ENCODE measurements at places on chromosomes 11 and 22. TPM values are rescaled to one million over a fixed set of nuclear protein-coding genes. Genes with fewer than 3 reads are reported as not detected.

DNA sequence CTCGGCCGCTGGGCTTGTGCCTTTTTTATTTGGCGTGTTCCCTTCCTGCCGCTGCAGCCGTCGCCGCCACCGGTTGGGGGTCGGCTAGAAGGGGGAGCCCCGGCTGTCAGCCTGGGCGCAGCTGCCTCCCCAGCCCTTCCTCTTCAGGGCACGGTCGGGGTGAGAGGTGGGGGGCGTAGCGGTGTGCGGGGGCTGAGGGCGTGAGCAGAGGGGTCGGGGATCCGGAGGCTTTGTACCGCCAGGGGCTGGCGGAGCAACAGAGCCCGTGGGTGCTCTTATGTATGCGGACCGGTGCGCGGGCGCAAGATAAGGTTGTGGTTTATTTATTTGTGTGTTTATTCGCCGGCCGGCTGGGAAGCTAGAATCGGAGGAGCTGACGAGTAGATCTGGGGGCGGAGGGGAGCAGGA lies 477 bp downstream of the ZBTB16 start:
- peaks cover 60% of the 10 kb centered on the region for H3K4me1 ChIP-seq
- peak overlapping the region; percentile 100 for H3K27ac ChIP-seq
- H3K4me3 ChIP-seq: peak overlapping the region; percentile 98
- H3K27me3 ChIP-seq: no peaks in the 10 kb centered on the region
- DNase-seq: no peak
- peaks cover 20% of the 10 kb centered on the region for H3K36me3 ChIP-seq

DNA sequence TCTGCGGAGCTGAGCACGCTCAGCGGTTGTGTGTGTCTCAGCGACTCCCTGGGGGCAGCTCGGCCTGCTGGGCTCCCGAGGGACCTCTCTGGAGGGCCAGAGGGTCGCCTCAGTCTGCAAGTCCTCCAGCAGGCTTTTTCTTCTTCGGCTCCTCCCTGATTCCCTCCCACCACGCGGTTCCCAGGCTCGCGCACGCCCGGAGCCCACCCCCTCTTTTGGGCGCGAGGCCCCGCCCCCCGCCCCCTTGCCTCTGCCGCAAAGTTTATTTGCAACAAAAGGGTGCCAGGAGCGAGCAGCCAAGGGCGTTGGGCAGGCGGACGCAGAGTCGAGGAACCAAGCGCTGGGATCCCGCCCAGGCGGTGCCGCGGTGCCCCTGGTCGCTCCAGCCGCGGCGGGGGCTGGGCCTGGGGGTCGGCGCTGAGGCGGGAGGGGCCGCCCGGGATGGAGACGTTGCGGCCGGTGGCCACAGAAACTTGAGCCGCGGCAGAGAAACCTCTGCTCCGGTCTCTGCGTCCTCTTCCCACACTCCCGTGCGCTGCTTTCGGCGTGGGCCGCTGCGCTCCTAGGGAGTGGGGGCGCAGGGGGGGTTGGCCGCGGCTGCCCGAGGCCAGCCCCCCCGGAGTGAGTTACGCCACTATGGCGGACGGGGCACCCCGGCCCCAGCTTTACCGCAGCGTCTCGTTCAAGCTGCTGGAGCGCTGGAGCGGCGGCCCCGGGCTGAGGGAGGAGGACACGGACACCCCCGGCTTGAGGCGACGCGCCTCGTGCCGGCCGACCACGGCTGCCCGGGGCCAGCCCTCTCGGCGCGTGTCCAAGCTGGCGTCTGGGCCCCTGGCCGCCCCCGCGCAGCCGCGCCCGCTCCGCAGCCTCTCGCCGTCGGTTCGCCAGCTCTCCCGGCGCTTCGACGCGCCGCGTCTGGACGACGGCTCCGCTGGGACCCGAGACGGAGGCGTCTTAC lies at the start of gene ARHGEF17:
TSS of gene ARHGEF17 (plus strand) at position 274 of the 958 bp plus-strand sequence. CDS start at position 637, 363 bp downstream.
- peaks cover 43% of the 10 kb centered on the region for H3K4me1 ChIP-seq
- no peaks in the 10 kb centered on the region for H3K36me3 ChIP-seq
- no peaks in the 10 kb centered on the region for H3K27me3 ChIP-seq

- H3K36me3 ChIP-seq: no peaks in the 10 kb centered on the region
- H3K27ac ChIP-seq: no peak within 1 kb of the TSS
- DNase-seq: no peak
- no peaks in the 10 kb centered on the region for H3K27me3 ChIP-seq
- H3K4me1 ChIP-seq: no peaks in the 10 kb centered on the region
These were observed at the start of gene POU2AF2 for GRCh38 chr11:111245425-111245824. TSS of gene POU2AF2 (plus strand) at chr11:111245725. CDS start at chr11:111245854, 129 bp downstream.

DNA sequence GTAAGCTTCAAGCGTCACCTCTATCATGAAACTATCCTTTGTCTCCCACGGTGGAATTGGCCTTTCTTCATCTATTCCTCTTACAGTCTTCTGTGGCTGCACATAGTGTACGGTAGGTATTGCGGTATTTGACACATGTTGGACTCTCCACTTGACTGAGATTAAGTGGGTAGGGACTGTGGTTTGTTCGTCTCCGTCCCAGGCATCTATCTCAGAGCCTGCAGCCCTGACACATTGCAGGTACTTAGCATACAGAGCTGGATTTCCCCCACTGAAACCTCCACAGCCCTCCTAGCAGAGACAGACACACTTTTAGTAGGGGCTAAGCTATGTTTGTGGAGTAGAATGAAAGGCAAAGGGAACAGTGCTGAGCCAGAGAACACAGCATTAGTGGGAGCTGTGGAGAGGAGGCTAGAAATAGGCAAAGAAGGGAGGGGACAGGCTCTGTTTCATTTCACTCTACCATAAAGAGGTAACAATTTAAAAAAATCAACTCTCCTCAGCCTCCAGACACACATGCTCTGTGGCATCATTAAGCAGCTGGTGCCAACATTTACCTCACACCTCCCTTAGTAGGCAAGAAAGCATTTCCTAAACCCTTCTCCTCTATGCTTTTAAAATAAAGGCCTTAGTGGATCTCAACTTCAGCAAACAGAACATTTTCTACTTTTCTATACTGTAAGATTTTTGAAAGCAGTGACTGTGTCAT lies 277.5 kb downstream of the KIRREL3 start:
- H3K4me3 ChIP-seq: no peak overlapping the region
- no peak overlapping the region for H3K27ac ChIP-seq
- no peaks in the 10 kb centered on the region for H3K27me3 ChIP-seq
- DNase-seq: no peak
- no peaks in the 10 kb centered on the region for H3K36me3 ChIP-seq

The APLNR gene
- total RNA-seq: 4.8 TPM

The SYCE3 gene
- total RNA-seq: 6.0 TPM

GRCh38 chr22:39234472-39234787 lies 10.4 kb downstream of the PDGFB start:
- H3K27ac ChIP-seq: peak overlapping the region; percentile 65
- DNase-seq: no peak
- H3K27me3 ChIP-seq: no peaks in the 10 kb centered on the region
- no peak overlapping the region for H3K4me3 ChIP-seq

DNA sequence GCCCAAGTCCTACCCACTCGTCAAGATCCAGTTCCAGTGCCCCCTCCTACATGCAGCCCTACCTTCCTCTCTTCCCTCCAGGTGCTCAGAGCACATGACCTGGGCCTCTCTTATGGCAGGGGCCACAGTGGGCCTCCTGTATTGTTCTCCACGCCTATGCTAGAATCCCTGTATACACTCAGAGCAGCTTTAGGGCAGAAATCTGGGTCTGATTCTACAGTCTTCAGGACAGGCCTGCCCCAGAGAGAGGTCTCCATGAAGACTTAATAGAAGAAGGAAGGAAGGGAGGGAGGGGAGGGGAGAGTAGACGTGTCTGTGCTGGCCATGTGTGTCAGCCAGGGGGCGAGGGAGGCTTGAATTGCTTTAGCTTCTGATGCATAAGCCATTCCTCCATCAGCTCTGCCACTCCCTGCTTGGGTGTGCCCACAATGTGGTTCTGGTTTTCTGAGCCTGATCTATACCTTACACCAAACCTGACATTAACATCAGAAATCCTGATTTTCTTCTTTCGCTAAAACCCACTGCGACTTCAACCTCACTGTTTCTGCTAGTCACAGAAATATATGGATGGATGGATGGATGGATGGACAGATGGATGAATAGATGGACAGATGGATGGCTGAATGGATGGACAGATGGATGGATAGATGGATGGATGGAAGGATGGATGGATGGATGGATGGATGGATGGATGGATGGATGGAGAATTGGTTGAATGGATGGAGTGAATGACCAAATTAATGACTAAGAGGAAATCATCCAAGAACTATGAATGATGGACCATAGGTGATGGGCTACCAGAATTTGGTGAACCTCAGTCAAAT lies 56.6 kb upstream of the PRDM11 start:
- H3K36me3 ChIP-seq: no peaks in the 10 kb centered on the region
- H3K27ac ChIP-seq: peak overlapping the region; percentile 46
- no peak overlapping the region for H3K4me3 ChIP-seq
- H3K4me1 ChIP-seq: peaks cover 18% of the 10 kb centered on the region

- no peaks in the 10 kb centered on the region for H3K36me3 ChIP-seq
- no peak overlapping the region for H3K4me3 ChIP-seq
- no peaks in the 10 kb centered on the region for H3K27me3 ChIP-seq
- no peak overlapping the region for H3K27ac ChIP-seq
- no peak for DNase-seq
These were observed 42.0 kb downstream of the MCHR1 start for GRCh38 chr22:40721266-40721665.

GRCh38 chr11:33874433-33874832 lies 17.4 kb downstream of the LMO2 start:
- DNase-seq: no peak
- no peaks in the 10 kb centered on the region for H3K4me1 ChIP-seq
- H3K27ac ChIP-seq: no peak overlapping the region
- H3K36me3 ChIP-seq: no peaks in the 10 kb centered on the region

GRCh38 chr22:47794851-47795250 lies 1032.4 kb downstream of the TBC1D22A start:
- H3K4me3 ChIP-seq: no peak overlapping the region
- no peaks in the 10 kb centered on the region for H3K4me1 ChIP-seq
- no peaks in the 10 kb centered on the region for H3K27me3 ChIP-seq
- H3K27ac ChIP-seq: no peak overlapping the region
- H3K36me3 ChIP-seq: no peaks in the 10 kb centered on the region
- no peak for DNase-seq

The FEN1 gene
- total RNA-seq: 4.3 TPM

The TBX1 gene
- 9.2 TPM for total RNA-seq

- no peak overlapping the region for H3K27ac ChIP-seq
- no peaks in the 10 kb centered on the region for H3K36me3 ChIP-seq
- no peaks in the 10 kb centered on the region for H3K4me1 ChIP-seq
- no peak overlapping the region for H3K4me3 ChIP-seq
- H3K27me3 ChIP-seq: peaks cover 5% of the 10 kb centered on the region
- no peak for DNase-seq
These were observed 227.6 kb downstream of the MN1 start for GRCh38 chr22:27574002-27574366.

The OR52E2 gene
- not detected for total RNA-seq

DNA sequence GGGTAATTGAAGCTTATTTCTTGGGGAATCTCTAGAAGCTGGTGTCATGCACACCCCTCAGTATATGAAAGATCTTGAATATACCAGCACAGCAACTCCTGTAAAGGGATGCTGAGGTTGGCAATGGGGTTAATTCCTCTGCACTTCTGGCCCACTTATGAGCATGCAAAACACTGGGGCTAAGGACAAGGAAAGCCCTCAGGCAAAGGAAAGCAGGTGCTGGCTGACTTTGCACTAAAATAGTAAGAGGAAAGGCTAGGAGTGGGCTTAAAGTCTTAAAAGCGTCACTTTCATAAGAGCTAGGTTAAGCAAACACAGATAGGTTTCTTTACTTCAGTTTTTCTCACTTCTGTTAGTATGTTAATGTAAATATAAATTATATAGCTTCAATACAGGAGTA lies 572.6 kb upstream of the LUZP2 start:
- no peaks in the 10 kb centered on the region for H3K36me3 ChIP-seq
- H3K27me3 ChIP-seq: no peaks in the 10 kb centered on the region
- H3K4me3 ChIP-seq: no peak overlapping the region
- DNase-seq: no peak
- H3K27ac ChIP-seq: no peak overlapping the region

- no peaks in the 10 kb centered on the region for H3K27me3 ChIP-seq
- no peaks in the 10 kb centered on the region for H3K4me1 ChIP-seq
- H3K4me3 ChIP-seq: no peak overlapping the region
- no peak for DNase-seq
- no peaks in the 10 kb centered on the region for H3K36me3 ChIP-seq
These were observed 31.9 kb upstream of the MUC5AC start for GRCh38 chr11:1125803-1126202.

DNA sequence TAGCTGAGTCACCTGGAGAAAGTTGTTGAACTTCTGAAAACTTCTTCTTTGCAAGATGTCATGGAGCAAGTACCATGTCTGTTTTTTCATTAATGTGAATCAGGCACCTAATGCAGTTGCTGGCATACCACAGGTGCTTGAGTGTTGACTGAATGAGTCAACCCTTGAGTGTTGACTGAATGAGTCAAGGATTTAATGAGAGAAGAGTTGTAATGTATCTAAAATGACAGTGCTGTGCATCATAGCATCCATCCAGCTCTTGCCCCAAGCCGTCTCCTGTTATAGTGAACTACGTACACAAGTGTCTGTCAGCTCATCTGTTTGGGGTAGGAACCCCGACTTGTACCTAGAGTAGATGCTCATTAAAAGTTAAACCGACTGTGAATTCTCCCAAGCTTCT lies 93.1 kb downstream of the CWC15 start:
- no peak overlapping the region for H3K27ac ChIP-seq
- H3K27me3 ChIP-seq: no peaks in the 10 kb centered on the region
- peaks cover 3% of the 10 kb centered on the region for H3K36me3 ChIP-seq
- no peak overlapping the region for H3K4me3 ChIP-seq
- DNase-seq: no peak

DNA sequence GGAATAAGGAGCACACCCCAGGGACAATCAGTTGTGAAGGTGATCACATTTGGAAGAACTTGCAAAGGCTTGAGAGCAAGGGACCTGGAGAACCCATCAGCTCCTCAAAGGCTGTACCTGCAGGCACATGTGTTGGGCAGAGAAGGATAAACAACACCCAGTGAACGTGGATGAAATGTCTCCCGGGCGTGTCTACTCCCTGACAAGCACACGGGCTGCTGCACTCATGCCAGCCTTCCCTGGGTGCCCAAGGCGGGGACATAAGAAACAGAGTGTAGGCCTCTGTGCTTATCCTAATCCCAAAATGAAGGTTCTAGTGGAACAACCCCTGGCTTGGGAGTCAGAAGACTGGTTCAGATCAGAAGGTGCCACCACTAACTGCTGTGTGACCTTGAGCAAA lies 46.7 kb downstream of the DSCAML1 start:
- no peaks in the 10 kb centered on the region for H3K36me3 ChIP-seq
- no peak overlapping the region for H3K27ac ChIP-seq
- no peaks in the 10 kb centered on the region for H3K4me1 ChIP-seq
- H3K27me3 ChIP-seq: no peaks in the 10 kb centered on the region
- no peak overlapping the region for H3K4me3 ChIP-seq

The WBP2NL gene
- 2.7 TPM for total RNA-seq

DNA sequence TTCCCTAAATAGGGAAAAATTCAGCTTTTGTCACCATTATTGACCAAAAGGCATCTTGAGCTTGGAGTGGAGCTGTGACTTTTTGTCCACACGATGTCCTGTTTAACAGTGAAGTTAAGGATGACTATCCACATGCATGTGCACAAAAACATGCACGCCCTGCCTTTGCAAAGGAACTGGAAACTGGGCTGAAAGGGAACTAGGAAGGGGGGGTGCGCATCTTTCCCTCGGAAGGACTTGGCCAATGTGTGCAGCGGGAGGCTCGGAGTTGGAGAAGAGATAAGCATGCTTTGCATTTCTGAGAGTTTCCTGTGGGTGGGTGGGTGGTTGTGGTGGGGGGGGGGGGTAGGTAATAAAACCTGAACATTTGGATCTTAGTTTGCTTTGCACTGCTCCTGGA lies 411 bp upstream of the KIRREL3 start:
- no peak overlapping the region for H3K4me3 ChIP-seq
- DNase-seq: no peak
- H3K27ac ChIP-seq: no peak overlapping the region
- no peaks in the 10 kb centered on the region for H3K36me3 ChIP-seq
- H3K27me3 ChIP-seq: peaks cover 10% of the 10 kb centered on the region

- no peaks in the 10 kb centered on the region for H3K27me3 ChIP-seq
- no peak for DNase-seq
- H3K4me1 ChIP-seq: no peaks in the 10 kb centered on the region
These were observed 49.4 kb downstream of the BID start for GRCh38 chr22:17724678-17725499.

All from thyroid gland (tissue), 4 donors.